ENCODE measurements at places on chromosomes 16 and 17. TPM values are rescaled to one million over a fixed set of nuclear protein-coding genes. Genes with fewer than 3 reads are reported as not detected.
A peak's percentile ranks its signal among the peaks of the same experiment; 100 is the strongest.

DNA sequence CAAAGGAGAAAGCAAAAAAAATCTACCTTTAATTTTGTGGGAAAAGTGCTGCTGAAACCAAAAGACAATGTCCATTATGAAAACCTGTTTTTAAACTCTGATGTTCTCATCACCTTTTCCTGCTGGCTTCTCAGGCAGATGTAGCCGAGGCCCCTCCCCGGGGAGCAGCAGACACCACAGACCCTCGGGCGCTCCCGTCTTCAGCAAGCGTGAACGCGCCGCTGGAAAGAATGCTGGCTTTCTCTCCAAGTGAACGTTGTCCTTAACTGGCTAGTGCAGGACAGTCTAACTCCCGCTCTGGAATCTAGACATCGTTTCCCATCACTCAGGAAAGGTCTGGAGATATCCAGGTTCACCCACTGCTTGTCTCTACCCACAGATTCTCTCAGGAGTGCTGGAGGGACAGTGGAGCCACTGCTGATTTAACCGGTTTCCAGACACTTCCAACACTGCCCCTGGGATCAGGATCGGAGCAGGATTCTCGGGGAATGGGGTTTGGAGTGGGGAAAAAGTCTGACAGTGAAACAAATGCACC lies 211.2 kb downstream of the RBFOX3 start:
- DNase-seq: no peak

GRCh38 chr17:39170109-39170508 lies 4.1 kb upstream of the ARL5C start:
- no peak for DNase-seq

GRCh38 chr16:76059186-76059585 lies 218.0 kb upstream of the CNTNAP4 start:
- DNase-seq: no peak

- no peak for DNase-seq
Measured at GRCh38 chr17:66498580-66498979, 196.2 kb downstream of the PRKCA start.

DNA sequence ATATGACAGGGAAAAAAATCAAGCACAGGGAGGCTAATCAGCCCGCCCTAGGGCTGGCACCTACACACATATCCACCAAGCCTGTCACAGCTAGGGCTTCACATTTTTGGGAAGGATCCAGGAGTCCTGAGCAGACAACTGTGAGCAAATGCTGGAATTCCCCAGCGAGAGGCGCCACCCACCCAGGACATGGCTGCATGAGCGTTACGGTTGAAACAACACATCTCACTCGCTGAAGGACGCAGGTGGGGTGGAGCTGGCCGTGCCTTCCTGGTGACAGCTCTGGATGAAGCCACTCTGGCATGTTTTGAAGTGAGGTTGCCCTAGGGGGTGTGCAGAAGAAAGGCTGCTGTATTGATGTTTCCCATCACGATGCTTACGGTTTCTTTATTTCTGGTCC lies 315.1 kb upstream of the EEF2KMT start:
- no peak for DNase-seq

GRCh38 chr17:29870836-29871465 lies 59.1 kb downstream of the SSH2 start:
- DNase-seq: peak; percentile 14

- DNase-seq: no peak
Measured at GRCh38 chr16:79845033-79845733, 244.6 kb upstream of the MAF start.

DNA sequence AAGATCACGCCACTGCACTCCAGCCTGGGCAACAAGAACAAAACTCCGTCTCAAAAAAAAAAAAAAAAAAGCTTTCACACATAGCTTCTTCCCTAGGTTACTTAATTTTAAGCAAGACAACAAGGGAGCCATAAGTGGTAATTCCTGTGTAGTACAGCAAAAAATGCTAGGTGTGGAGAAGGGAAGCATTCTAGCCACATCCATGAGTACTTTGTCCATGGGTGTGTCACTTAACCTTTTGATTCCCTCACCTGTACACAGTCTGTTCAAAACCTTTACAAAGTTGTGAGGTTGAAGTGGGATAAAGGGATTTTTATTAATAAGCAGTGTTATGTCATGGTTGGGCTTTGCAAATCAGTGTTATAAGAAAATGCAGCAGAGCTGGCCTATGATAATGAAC lies 4.5 kb downstream of the NME2 start:
- DNase-seq: no peak

The SLC9A5 gene
- 2.1 TPM for polyA plus RNA-seq

- DNase-seq: no peak
Measured at GRCh38 chr17:57644326-57644725, 100.8 kb downstream of the CCDC182 start.

GRCh38 chr17:63512896-63513644 lies 10.1 kb upstream of the KCNH6 start:
- DNase-seq: no peak

The RAD51D gene
- polyA plus RNA-seq: 16.1 TPM

DNA sequence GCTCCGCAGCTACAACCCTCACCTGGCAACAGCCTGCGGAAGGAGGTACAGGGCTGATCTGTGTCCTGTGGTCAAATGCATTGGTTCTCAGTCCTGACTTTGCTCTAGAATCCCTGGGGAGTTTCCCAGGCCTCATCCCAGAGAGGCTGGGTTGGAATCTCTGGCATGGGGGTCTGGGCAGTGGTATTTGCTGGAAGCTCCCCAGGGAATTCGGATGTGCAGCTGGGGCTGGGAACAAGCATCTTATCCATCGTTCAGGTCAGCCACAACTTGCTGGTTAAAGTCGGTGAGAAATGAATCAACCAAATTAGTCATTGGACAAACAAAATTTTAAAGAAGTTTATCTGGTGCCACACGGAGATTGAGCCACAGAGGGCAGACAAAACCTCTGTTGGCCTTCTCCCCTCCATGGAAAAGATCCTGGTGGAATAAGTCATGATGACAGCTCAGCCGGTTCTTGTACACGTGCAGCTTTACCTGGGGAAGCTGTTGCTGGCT lies 231.2 kb downstream of the FOXL1 start:
- peak; percentile 31 for DNase-seq

DNA sequence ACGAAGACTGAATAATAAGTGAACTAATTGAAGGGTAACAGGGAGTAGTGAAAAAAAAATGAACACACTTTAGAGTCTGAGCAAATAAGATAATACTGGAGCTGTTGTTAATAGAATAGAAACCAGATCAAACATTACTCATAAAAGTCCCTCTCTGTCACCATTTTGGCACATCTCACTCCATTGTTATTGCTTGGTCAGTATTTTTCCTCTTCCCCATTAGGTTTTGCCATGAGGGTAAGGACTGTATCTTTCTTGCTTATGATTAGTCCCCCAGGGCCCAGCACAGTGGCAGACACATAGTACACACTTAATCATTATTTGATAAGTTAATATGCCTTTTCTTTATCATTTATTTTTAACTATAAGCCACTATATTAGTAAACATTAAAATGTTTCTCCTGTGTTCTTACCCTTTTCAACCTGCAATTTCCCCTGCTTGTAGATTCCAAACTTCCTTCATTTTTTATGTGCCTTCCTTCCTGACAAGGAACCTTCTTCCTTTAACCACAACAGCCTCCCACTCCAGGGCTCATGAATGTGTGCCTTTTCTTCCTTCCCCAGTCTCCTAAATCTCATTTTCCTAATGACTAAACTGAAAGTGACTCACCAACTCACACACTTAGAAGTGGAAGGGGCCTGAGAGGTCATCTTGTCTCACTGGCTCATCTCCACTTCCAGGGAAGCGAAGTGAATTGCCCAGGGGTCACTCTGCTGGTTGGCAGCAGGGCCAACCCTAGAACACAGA lies 88.2 kb upstream of the HAS3 start:
- DNase-seq: peak; percentile 26
